Psoas muscle (tissue), 8 donors: ENCODE measurements at places on chromosomes 16 and 17. TPM values are rescaled to one million over a fixed set of nuclear protein-coding genes. Genes with fewer than 3 reads are reported as not detected.

TPSD1 gene
- total RNA-seq, result not detected

DNA sequence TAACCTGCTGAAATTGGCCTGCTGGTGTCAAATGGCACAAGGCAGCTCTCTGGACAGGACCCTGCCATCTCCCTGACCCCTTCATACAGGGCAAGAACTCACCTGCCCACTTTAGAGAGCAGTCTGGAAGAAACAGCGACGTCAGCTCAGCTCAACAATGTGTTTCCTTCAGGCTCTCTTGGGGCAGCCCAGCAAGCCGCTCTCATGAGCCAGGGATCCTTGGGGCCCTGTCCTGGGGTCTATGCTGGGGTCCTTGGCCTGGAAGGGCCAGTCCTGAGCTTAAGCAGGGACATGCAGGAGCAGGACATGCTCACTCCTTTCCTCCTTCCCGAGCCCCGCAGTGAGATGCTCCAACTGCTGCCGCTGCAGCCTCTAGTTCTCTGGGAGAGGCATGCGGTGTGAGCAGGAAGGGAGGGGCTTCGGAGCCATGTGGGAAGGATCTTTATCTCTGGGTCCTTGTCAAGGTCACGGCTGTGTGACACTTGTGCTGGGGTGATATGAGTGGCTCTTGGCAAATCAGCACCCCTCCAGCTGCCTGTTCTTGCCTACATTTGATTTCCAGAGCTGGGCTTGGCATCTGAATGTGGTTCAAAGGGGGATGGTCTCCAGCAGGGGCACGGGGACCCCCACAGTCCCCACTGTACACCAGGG, 3.4 kb downstream of the C1QTNF1 start:
- DNase-seq, result peak; percentile 47

SNAI3 gene
- 4.2 TPM for total RNA-seq

DNA sequence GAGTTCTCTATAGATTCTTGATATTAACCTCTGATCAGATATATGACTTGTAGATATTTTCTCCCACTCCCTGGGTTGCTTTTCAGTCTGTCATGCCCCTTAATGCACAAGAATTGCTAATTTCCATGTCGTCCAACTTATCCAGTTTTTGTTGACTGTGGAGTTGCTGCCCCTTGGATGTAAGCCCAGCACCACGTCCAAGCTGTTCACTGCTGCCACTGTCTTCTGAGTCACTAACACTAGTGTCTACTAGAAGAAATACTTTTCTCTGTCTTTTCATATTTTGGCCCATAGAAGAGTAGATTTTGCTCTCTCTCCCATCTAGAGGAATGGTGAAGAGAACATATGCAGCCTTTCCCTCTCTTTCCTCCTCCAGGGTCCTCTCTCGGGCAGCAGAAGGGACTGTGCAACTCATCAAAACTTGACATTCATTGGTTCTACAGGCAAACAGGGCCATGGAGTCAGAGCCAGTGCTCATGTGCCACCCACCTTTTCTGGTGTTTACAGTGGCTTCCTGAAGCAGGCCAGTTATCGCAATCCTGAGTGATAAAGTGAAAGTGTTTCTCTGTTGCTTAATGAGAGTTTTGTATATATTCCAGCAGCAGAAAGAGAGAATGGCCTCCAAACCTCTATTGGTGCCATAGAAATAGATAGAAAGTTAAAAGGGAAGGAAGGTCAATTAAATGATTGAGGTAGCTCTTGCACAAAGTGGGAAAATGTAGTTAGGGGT, 22.6 kb upstream of the PMP22 start:
- DNase-seq, result no peak

GDPD1 gene
- total RNA-seq, result 1.5 TPM

COPZ2 gene
- total RNA-seq, result 130 TPM

HS3ST2 gene
- total RNA-seq, result 1.6 TPM
